Tibial nerve (tissue), 4 donors: ENCODE measurements at places on chromosomes 3 and 15.

DNA sequence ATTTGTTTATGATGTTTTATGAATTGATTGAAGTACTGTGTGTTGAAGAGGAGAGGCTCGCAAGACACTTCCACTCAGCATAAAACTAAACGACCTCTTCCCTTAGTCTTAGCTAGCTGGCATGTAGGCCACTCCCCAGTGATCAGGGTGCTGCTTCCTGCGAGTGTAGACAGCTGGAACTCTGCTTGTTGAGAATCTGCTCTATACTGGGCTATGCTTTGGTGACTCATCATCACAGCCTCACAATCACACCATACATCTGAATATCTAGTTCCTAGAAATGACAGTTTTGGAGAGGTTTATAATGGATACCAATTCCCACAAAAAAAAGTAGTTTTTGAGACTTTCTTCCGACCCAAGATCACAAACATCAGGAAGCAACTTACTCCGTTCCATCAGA lies 1.5 kb upstream of the SLC24A5 start:
- DNase-seq, result no peak

DNA sequence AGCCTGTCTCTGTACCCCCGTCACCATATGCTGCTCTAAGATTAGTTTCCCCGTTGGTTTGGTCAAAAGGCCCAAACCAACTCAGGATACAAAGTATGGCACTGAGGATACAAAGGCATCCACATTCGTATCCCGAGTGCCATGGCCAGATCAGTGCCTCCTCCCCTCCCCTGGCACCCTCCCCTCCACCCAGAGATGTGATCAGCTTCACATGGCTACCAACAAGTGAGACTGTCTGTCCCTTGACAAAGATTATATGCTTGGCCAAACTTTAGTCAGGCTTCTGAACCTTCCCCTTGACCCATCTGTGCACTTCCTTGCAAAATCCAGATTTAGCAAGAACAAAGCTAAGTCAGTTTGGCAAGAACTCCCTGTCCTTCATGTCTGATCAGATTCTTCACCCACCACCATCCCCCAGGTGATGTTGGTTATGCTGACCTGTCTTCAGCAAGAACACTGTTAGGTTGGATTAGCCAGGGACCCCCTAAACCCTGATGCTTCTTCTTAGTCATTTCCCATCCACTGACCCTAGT lies 61.7 kb downstream of the KLF15 start:
- no peak for DNase-seq

- DNase-seq, result no peak
These were observed 40.8 kb downstream of the KAT2B start for GRCh38 chr3:20080956-20081554.

DNA sequence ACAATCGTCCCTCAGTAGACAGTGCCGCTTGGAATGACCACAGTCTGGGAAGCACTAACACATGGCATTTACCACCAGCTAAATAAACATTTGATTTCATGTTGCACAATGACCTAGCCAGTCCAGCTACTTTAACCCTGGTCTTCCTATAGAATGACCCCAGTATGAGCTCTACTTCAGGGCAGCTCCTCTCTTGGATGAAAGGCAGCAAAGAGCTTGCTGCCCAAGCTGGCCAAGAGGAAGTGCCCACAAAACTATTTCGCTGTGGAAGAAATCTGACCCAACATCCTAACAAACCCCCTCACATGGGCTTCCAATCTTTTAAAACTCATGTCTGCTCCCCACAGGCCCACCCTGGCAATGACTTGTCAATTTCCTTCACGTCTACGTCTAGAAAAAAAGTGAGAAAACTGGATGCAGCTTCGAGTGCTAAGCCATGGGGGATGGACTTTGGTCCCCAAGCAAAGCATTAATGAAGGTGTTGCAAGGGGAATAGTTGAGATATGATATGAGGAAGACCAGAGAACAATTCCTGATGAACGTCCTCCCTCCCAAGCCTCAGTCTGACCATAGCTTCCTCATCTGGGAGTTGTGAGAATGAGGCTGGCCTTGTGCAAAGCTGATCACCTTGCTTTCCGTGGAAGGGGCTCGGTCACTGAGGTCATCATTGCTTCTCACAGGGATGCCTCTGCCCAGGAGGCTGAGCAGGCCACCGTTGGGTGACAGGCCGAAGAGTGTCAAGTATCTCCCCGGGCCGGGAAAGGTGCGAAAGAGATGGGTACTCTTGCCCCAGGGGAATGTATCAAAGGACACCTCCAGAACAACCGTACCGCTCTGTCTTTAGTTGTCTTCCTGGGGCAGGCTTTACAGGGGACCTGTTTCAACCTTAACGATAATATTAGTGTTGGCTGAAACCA lies 964 bp downstream of the SLC25A20 start:
- DNase-seq, result no peak

- no peak for DNase-seq
These were observed 128.3 kb downstream of the TMCO5A start for GRCh38 chr15:38062696-38063095.

GRCh38 chr15:45091576-45091975 lies 22.4 kb downstream of the DUOX2 start:
- no peak for DNase-seq

- no peak for DNase-seq
These were observed 21.8 kb upstream of the SLC25A38 start for GRCh38 chr3:39361252-39361927.

- DNase-seq, result no peak
These were observed 44.1 kb upstream of the TJP1 start for GRCh38 chr15:29866337-29866736.

DNA sequence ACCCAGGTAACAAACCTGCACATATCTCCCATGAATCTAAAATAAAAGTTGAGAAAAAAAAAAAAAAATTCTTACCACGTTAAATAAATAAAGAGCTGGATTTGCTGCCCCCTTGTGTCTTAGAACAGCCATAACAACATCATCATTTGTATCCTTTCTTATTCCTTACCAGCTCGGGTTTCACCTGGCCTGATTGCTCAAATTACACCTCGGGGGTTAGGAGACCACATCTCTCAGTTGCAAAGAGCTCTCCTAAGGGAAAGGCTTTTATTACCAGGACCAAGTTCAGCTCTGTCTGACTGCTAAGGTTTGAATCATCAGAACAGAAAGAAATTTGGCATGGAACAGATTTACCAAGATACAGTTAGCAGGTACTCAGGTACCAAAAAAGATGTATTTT lies 25.8 kb upstream of the RPL39L start:
- DNase-seq, result no peak

GRCh38 chr3:147655236-147655635 lies 246.1 kb downstream of the ZIC1 start:
- no peak for DNase-seq

DNA sequence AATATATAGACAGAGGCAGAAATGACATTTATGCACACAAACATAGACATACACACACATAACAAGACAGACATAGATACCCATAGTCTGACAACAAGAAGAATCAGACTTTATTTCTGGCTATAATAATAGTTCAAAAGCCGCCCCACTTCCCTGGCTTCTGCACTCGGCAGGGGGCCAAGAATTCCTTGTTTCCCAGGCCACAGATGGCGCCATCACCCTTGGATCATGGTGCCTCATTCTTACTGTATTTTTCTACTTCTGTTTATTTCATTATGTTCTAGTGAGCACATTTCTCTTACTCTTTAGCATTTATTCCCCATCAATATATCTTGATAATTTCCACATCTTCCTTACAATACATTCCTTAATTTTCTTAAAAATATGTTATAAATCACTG lies 387.5 kb downstream of the NLGN1 start:
- DNase-seq, result no peak

- DNase-seq, result no peak
These were observed 1.8 kb downstream of the FETUB start for GRCh38 chr3:186642014-186642413.

DNA sequence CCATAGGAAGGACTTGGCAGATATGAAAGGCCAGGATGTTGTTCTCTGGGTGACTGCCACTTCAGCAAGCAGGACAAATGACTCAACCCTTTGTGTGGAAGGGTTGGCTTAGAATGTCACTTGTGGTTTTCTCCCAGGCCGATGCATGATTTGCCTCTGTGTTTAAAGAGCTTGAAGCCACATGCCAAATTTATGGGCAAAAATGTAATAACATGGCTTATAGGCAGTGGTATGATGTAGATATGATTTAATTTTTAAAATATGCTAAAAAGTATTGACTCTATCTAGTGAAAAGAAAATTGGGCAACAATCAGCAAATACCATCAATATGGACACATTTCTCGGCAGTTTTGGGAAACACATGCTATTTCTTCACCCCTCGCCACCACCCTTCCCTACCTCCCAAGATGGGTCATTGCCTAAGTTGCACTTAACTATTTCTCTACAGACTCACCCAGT lies 114.6 kb downstream of the CYP19A1 start:
- DNase-seq, result no peak

DNA sequence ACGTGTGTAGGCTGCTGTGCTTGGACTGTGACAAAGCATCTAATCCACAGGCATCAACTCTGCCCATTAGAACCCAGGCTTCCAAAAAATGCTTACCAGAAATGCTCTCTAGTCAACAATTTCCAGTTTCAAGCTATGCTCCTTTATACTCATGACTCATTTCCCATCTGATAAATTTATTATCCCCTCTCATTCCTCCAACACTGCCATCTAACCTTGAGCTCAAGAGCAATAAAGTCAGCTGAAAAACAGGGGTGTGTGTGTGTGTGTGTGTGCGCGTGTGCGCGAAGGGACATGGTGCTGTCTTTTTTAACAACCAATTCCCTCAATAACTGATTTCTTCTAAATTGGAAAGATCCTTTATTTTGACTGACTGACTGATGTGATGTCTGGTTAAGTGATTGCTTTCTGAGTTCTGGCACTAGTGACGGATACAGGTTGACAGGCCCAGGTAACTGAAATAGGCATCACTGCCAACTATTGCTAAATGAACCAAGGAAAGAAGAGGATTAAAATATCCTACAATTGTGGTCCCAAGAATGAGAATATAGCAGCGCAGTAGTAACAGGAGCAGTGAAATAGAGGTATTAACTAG lies 405.5 kb downstream of the ZNF385D start:
- no peak for DNase-seq

- no peak for DNase-seq
These were observed 29.5 kb upstream of the ETV5 start for GRCh38 chr3:186138272-186138981.

DNA sequence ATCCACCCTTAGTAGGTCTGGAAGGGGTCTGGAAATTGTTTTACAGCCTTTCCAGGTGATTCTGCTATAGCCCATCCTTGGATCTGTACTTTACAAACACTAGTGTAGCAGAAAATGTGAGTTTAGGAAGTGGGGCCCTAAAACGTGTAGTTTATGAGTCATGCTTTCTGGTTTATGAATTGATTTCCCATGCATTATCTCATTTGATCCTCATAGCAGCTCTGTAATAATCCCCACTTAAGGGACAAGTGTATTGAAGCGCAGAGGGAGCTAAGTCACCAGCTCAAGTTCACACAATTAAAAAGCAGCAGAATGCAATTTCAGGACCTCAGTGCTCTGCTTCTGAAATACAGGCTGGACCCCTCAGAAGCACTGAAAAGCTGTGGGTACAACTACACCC lies 22.7 kb upstream of the STARD5 start:
- DNase-seq, result no peak

DNA sequence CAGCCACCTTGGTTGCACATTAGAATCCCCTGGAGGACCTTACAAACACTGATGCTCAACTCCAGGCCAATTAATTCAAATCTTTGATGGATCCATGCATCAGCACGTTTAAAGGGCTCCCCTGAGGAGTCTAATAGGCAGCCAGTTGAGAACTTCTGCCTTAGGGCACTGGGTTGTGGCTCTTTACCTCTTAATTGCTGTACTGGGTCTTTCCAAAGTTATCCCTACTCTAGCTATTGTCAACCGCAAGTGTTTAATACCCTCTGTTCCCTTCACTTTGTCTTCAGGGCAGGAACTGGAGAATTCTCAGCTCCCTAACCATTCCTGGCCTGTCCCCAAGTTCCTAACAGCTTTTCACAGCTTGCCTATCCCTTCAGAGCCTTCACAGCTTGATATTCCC lies 15.0 kb upstream of the FAM174B start:
- no peak for DNase-seq

GRCh38 chr3:38792983-38793382 lies 23.0 kb downstream of the SCN10A start:
- DNase-seq, result no peak

DNA sequence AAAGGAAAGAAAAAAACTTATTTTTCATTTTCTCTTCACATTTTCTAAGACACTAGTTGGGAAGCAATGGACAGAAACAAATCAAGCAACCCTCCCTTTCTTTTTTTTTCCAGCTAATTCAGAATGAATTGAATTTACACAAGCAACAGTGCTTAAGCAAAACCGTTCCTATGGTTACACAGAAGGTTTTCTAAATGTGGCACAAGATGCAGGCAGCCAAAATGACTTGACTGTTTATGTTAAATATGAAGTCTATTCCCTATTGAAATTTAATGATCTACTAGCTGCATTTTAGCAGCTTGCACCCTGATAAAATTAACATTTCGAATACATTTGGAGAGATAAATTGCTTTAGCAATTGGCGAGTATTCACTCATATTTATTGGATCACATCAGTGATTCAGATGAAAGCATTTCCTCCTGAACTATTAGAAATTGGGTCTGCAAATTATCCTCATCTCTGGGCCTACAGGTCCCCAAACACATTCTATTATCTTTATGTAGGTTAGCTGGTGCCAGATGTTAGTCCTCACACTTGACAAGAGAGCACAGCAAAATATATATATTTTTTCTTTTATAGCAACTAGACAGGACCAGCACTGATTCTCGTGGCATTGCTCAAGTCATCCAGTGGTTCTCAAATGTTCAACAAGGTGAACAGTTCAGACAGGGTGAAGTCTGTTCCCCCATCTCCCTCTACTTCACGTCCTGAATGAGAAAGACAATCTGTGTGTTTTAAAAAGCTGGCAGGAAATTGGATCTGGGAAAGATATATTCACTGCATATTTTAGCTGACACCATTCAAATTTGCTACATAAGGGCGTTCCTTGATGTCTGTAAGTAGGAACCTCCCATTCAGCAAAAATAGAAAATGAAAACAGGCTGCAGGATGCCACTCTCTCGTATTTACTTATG lies 463.6 kb upstream of the KCNMB2 start:
- no peak for DNase-seq

DNA sequence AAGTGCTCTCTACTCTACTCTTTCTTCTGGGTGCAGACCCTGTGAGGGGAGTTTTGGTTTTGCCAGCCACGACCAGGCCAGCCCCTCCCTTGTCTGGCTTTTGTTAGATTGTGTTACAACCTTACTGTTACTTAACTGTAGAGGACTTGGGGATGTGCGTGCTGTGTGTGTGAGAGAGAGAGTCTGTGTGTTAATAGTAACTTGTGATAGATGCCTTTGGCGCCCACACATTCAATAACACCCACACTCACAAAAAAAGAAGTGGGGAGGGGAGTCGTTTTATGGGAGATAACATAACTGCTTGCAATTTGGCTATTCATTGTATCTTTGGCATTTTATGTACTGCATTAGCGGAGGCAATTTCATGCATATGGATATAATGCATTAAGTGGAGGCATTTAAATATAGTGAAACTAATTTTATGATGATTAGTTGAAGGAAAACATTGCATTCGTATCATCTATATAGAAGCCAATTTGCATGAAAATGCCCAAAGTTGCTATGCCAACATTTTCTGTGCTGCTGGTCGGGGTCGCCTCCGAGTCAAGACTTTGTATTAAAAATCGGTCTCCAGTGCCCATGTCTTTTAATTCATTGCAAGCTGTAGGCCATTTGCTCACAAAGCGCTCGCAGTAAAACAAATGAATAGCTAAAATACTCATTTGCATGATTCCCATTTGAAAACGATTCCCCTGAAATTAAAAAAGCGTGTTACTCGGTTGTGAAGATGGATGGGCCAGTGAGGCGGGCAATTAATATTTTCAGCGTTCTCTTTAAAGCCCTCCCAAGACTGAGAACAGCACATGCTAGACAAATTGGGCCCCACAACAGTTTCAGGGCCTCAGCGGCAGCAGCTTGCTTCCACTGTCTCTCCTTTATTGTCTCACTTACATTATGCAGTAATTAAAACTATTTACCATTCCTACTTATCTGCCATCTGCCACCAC lies 158.5 kb upstream of the SMAD3 start:
- DNase-seq, result no peak
